ENCODE measurements at places on chromosomes 12 and 14.

GRCh38 chr14:22847661-22848341 lies 11.4 kb downstream of the MMP14 start:
- no peak for DNase-seq

DNA sequence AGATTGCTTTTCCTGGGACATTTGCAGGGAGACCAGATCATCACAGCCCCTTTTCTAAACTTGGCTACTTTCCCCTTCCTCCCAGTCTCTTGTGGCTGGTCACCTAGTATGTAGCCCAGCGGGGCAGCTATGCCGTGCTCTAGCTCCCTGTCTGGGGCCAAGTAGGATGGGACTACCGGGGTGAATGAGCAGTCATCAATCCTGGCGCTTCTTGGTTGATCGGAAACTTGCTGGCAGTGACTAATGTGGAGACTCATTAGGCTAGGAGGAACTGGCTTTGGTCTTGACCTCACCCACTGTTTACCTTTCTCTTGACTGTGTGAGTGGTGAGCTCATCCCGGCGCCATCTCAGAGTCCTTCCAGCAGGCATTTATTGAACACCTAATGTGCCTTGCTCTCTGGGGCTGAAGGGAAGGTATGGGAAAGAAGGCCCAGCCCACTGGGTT lies 15.9 kb downstream of the PLEKHG3 start:
- no peak for DNase-seq

DNA sequence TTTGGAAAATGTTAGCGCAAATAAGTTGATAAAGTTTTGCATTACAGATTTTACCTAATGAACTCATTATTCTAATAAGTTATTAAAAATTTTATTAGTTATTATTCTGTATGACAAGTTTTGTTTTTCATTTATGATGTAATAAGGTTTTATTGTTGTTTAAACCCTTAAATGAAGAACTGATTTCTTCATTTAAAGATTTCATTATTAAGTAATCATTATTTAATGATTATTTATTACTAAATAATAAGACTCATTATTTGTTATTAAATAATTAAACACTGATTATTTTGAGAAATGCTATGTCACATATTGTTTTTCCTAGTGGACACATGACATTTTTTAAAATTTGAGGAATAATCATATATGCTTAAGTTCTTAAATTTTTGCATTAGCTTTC lies 34.2 kb downstream of the USP15 start:
- no peak for DNase-seq

DNA sequence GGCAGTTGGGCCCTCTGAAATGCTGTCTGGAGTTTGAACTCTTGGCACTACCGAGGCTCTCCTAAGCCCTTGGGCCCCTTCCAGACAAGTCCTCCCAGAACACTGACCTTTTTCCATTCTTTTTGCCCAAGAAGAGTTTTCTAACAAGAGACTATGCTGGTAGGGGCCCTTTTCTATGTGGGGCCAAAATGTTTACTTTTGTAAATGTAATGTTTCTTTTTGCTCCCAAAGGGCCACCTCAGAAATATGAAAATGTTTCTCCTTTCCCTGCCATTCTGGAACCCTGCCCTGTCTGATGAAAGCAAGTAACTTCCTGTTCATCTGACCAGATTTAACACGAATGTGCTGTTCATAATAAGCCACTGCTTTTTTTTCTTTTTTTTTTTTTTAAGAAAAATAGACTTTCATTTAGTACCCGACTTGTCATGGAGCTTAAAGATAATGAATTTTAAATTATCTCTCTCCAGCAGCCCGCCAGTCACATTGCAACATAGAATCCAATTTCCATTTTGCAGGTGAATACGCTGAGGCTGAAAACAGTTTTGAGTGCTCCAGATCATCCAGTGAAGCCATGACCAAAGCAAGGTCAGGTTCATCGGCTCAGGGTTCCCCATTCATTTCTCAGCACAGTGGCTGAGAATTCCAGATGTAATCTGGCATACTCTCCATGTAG lies 169.9 kb downstream of the DPF3 start:
- DNase-seq: no peak

DNA sequence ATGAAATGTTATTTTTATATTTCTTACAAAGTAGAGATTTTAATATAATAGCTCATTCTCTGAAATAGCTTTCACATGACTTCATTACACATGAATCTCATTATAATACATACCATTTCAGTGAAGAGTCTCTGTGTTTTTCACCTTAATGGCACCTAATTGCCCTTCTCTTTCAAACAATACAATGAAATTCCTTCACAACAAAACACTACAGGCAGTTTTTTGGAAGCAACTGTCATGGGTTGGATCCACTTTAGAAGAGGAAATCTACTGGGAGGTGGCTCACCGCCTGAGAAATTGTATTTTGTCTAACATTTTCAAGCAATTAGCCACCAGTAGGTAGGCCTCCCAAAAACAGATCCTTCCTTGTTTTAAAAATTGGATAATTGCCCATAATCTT lies 40.3 kb upstream of the RGS6 start:
- no peak for DNase-seq
